ENCODE measurements at places on chromosomes 1 and 21.

DNA sequence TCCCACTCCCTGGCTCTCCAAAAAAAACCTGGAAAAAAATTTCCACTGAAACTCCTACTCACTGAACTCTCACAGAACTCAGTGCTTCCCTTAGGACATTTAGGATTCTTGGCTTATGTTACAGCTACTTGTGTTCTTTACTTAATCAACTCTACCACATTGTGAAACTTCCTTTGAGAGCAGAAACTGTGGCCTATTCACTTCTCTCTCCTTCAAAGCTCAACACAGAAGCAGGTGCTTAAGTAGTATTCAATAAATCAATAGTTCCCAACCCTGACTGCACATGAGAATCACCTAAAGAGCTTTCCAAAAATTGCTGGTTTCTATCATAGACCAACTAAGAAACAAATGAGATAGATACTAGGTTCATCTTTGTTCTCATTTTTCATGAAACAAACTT lies 67.9 kb upstream of the DMRTA2 start:
- DNase-seq: no peak

DNA sequence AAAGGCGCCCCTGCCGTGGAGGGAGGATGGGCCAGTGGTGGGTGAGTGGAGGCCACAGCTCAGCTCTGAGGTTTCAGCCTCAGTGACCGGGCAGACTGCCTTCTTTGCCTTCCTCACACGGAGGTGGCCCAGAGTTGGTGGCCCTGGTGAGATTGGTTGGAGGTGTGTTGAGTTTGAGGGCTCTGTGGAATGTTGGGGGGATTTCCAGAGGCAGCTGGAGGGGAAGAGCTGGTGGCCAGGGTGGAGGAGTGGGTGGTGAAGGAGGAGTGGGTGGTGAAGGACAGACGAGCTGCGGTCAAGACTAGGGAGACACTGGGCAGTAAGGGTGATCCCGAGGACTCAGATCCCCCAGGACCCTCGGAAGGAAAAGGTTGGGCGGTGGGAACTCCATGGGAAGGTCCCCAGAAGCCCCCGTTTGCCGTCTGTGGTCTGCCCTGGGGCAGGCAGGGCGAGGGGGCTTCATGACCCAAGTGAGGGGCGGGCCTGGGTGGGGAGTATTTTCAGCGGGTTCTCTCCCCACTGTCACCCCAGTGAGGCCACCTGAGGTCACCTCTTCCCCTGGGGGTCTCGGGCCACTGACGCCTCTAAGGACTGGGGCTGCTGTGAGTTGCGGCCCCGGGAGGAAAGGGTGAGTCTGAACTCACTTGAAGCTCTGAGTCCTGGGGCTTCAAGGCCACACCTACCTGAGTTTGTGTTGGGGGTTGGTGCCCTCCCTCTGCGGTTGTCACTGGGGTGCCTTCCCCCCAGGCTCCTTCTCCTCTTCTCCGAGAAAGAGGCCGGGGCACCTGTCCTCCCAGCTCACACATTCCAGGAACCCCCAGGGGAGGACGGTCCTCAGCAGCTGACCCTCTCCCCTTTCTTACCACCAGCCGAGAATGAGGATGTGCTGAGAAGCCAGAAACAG lies 22.7 kb upstream of the PIK3CD start:
- DNase-seq: peak; percentile 70

DNA sequence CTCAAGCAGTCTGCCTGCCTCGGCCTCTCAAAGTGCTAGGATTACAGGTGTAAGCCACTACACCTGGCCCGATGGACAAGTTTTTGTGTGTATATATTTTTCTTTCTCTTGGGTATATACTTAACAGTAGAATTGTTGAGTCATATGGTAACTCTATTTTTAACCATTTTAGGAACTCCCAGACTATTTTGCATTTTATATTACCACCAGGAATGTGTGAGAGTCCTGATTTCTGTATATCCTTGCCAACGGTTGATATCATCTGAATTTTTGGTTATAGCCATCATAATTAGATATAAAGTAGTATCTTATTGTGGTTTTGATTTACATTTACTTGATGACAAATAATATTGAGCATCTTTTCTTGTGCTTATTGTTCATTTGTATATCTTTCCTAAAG lies 20.7 kb downstream of the FNBP1L start:
- no peak for DNase-seq

- DNase-seq: no peak
Measured at GRCh38 chr1:174678657-174679056, 230.9 kb downstream of the GPR52 start.

- no peak for DNase-seq
Measured at GRCh38 chr1:173866413-173867115, 1.2 kb downstream of the GAS5 start.

DNA sequence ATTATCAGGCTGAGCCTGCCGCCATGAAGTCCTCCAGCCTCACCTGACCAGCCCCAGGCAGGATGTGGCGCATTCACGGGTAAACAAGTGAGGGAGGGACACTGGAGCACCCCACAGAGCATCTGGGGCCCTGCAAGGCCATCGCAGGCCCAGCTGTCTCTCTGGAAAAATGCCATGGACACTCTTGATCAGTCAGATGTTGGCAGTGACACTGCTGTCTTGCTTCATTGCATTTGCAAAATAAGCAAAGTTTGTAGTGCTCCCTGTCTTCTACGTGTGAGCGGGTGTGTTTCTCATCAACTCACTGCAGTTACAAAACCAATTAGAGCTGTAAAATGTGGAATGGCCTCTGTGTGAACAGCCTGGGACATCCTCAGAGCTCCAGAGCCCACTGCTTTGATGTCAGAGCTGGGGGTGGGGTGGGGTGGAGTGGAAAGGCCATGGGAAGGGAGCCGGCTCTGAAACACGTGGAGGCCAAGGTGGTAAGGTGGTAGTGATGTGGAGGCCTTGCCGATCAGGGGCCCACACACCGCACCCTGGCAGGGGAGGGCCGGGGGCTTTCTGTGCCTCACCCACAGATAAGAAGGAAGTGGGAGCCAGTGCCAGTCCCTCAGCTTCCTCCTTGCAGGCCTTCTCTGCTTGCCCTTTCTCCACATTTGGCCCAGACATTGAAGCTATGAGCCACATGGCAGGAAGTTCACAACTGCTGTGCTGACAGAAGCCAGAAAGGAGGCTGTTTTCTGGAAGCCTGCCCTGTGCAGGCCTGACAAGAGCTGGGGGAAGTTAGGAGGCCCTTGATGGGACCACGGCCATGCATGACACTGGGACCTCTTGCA lies 254.9 kb downstream of the RHOU start:
- DNase-seq: peak; percentile 55

GRCh38 chr1:183837062-183837461 lies 32.1 kb downstream of the RGL1 start:
- no peak for DNase-seq

GRCh38 chr1:212207822-212208520 lies 77.2 kb upstream of the PPP2R5A start:
- DNase-seq: no peak

GRCh38 chr1:240524356-240525069 lies 87.4 kb downstream of the GREM2 start:
- DNase-seq: no peak

GRCh38 chr1:39540504-39541031 lies 36.0 kb downstream of the PABPC4 start:
- DNase-seq: peak; percentile 20

- no peak for DNase-seq
Measured at GRCh38 chr1:31041529-31041928, 24.0 kb downstream of the PUM1 start.
